ENCODE measurements at places on chromosomes 2 and 18.

DNA sequence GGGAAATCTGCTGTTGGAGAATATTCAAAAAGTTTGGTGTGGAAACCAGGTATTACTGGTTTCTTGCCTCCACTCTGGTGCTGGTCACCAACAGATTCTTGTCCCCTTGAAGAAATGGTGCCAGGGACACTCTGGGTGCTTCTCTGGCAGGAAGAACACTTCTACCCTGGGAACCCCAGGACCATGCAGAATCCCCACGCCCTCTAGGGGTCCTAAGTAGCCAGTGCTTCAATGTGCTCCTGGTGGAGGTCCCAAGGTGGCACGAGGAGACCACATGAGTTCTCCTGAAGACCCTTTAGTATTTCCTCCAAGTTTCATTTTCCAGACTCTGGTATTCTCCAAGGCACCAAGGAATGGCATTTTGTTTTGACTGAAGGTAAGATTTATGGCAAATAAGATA lies 380.6 kb downstream of the TSN start:
- peak; percentile 4 for DNase-seq

GRCh38 chr18:3265564-3266033 lies 3.7 kb downstream of the MYL12B start:
- no peak for DNase-seq

GRCh38 chr18:54358495-54359040 lies 862 bp downstream of the C18orf54 start:
- DNase-seq: peak; percentile 3

GRCh38 chr2:33763671-33764310 lies 164.7 kb upstream of the FAM98A start:
- DNase-seq: no peak
